ENCODE measurements at places on chromosomes 3 and 15.

- DNase-seq: no peak
Observed at GRCh38 chr3:138569090-138569489, 25.0 kb downstream of the CEP70 start.

DNA sequence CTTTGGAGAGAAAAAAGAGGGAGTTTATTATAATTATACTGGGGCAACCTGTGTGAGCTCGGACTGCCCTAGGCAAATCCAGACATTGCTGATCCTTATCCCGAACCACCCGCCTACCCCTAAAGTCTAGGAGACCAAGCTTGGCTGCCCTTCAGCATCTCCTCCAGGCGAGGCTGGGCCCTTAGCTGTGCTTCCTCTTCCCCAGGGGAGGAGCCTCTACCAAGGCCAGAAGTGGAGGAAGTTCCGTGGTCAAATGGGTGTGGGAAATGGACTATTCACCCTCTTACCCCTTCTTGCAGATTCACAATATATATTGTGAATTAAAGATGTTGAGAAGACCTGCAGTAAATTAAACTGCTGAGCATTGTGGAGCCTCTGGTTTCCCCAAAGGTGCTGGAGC, 158.3 kb upstream of the HES1 start:
- DNase-seq: no peak

DNA sequence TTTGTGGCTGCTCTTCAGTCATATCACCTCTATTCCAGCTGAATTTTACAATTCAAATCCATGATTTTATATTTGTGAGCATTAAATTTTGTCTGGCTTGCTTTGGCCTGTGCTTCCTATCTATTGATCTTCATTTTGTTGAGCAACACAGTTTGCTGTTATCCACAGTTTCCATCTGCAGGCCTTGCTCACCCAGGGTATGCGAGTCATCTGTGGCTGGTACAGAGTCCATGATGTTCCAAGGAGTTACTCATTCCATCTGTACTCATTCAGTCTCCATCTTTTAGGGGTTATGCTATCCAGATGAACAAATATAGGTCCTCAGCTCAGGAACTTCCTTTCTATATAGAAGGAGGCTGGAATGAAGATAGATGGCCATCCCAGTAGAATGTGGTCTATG, 70.1 kb upstream of the CCK start:
- no peak for DNase-seq

- no peak for DNase-seq
Observed at GRCh38 chr3:17945799-17946399, 203.5 kb upstream of the TBC1D5 start.

- DNase-seq: no peak
Observed at GRCh38 chr15:90124507-90124906, 22.2 kb upstream of the IDH2 start.

DNA sequence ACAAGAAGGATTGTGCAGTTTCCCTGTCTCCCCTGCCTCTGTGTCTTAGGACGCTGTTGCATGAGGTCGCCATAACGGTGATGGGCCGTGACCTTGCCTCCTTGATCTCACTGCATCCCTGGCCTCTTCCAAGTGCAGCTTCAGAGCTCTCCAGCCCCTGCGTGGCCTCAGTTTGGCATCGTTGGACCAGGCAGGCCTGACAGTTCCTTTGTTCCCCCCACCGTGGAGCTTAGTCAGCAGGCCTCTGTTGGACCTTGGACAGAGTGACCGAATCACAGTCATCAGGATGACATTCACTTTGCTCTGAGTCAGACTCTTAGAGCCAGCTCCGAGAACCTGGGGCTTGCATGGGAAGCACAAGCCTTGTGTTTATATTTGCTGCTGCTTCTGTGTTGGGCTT, 139.4 kb downstream of the OPA1 start:
- no peak for DNase-seq

DNA sequence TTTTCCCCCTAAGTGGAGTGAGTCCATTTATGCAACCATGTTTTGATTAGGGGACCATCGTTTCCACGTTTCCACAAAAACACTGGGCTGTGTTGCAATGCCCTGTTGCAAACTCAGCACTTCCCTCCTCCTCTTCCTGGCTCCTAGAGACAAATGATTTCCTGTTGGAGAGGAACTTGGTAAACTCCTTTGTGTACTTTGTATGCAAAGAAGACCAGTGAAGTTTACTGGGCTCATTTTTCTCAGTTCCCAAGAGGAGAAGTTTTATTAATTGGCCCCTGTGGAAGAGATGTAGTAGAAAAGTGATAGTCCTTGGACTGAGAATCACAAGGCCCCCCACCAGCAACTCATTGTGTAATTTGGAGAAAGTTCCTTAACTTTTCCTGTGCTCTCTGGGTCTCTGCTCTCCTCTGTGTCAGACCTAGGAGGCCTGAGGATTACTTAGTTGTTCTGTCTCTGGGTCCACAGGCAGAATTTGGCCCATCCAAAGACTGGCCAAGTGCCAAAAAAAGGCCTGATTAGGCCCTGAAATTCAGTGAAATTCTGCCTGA, 95.0 kb downstream of the ATG7 start:
- no peak for DNase-seq

DNA sequence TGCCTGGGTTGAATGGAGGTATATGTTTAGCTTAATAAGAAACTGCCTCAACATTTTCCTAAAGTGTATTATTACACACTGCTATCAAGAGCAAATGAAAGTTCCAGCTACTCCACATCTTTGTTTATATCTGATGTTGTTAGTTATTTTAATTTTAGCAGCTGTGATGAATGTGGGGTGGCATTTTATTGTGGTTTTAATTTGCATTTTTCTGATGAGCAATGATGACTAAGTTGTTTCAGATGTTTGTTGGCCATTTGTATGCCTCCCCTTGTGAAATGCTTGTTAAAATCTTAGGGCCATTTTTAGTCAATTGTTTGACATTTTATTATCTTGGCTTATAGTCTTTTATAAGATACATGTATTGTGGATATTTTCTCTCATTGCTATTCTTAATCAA, 260.4 kb upstream of the SLCO3A1 start:
- DNase-seq: no peak

DNA sequence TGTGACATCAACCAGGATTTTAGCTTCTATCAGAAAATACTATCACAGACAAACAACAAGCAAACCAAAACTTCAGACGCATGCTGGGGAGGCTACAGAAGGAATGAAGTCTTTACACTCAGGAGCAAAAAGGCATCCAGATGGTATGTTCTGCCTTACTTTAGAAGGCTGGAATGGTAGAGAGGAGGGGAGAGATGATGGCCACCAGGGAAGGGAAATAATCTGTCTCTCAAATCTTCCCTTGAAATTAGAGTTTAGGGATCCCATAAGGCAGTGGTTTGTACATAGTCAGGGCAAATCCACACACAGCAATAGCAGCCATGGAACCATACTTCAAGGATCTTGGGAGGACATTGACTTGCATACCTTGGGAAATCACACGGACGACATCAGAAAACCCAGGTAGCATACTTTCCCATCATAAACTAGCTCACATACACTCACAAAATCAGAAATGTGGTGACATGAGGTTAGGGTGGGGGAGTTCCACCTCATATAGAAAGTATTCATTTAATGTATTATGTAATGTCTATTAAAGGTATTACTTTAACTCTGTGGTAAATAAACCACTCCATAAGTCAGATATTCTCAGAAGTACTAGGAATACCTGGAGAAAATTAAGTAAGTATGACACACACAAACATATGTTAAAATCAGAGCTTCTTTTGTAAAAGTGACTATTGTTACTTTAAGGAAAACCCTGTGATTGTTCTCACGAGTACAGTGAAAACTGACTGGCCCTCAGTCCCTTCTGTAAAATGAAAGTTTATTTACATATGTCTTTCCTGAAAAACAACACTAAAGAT, 9.4 kb downstream of the BTLA start:
- no peak for DNase-seq

DNA sequence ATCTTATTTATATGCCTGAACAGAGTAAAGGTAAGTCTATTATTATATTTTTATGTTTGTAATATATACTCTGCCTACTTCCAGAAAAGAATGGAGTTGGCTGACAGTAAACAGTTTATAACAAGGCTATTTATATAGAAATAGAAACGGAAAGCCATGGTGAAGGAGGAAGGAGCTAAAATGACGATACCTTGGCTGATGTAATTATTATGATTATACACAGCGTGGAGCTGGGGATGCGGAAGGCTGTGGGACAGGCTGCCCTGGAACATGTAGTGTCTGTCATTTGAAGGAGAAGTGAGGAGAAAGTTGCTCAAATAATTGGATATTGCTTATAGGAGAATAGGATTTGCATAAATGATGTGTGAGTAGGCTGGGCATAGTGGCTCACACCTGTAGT, 37.8 kb downstream of the CEMIP start:
- no peak for DNase-seq

DNA sequence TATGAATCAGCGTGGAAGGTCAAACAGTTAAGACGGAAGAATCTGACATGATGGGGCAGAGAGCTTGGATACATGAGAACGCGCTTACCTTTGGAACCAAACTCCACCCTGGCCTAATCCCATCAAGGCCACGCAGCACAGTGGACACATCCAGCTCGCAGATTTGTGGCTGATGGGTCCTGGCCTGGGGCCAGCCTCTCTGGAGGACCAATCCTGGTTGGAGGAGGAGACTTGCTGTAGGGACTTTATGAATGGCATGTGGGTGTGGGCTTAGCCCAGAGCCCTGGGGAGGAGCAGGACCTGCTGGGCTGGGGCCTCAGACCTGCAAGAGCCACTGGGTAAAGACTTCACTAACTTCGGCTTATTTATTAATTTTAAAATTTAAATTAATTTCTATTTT, 73.4 kb upstream of the ANKRD34C start:
- DNase-seq: no peak

- DNase-seq: no peak
Observed at GRCh38 chr15:59364248-59364647, 8.4 kb downstream of the MYO1E start.

- DNase-seq: no peak
Observed at GRCh38 chr3:128347282-128347681, 119.4 kb downstream of the DNAJB8 start.

DNA sequence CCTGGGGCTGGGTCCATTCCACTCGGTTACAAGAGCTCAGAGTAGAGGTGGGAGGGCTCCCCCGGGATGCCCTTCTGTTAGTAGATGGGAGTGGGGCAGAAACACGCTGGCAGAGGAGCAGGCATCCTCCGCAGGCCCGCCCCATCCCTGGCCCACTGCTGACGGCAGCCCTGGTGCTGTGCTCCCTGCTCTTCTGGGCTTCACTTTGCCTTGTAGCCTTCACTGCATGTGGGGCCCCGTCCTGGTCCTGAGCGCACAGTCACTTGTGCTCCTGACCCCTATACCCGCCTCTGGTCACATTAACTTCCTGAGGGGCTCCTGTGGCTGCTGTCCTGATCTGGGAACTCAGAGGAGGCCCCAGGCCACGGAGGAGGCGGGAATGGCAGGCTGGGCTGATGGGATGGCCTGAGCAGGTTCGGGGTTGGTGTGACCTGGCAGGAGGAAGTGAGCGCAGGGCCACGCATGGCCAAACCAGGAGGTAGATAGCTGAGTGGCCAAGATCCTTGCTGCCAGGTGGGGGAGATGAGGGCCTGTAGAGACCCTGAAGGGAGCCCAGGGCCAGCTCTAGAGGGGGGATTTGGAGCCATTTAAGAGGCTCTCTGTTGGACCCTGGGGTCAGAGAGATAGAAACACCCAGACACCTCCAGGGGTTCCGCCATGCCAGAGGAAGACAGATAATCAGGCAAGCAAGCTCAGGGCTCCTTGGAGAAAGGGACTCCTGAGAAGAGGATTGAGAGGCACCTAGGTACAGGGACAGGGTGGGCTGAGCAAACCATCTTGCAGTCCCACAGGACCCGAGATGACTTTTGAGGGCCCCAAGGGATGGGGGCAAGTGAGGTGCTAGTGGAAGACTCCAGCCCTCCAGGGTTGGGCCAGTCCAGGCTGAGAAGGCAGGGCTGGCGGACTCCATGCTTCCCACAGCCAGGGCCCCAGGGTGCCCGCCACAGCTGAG, 92.2 kb upstream of the PRR23E start:
- DNase-seq: no peak

DNA sequence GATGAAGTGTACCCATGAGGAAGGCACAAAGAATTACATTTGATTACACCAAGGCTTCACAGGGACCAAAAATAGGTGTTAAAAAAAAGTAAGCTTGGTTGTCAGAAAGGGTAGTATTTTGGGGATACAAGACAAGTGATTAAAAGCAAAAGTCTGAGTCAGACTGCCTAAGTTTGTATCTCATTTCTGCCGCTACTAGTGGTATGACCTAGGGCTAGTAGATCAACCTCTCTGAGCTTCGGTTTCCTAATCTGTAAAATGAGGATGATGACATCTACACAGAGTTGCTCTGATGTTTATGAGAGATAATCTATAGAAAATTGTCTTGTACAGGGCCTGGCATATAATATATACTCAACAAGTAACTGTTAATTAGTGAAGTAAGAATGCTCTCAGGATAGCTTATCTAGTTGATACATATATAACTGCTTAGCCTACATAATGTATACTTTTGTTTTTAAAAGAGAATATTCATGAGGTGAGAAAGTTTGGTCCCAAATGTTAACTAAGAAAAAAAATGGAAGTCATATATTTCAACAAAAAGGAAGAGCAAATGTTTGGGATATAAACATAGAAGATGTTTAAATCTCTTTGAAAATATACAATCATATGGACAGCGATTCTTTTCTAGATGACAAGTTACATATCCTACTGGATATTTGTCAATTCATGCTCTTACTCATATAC, 163.0 kb upstream of the SLC2A2 start:
- DNase-seq: no peak

GRCh38 chr3:64381367-64381766, 156.1 kb upstream of the PRICKLE2 start:
- DNase-seq: no peak

GRCh38 chr15:52980446-52980845, 190.3 kb upstream of the ONECUT1 start:
- no peak for DNase-seq

GRCh38 chr15:62428851-62429598, 263.9 kb upstream of the C2CD4B start:
- DNase-seq: no peak

DNA sequence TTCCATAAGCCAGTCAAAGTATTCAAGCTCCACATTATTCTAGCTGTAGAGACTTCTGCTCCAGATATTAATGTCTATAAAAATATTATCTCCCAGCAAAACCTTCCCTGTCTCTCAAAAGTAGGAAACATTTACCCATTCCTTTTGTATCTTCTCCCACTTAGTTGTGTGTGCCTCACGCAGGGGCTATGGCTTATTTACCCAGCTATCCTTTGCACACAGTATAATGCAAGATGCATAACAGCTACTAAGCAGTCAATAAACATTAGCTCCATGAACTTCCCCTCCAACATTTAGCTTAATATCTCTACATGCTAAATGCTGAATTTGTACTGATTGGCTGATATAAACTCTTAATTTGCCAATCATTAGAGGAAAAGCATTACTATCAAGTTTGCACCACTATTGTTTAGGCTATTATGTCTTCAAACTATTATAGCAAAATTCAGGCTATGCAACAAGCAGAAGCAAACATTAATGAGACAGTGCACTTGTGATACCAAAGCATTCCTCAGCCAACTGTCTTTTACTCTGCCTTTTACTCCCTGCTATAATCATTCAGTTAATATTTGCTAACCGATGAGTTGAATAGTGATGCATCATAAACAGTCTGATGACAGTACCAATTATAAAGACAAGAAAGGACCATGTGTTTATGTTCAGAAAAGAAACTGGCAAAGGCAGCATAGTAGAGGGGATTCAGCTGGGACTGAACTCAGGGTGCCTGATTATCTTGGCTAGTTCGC, 81.2 kb downstream of the PLCH1 start:
- no peak for DNase-seq
